ENCODE measurements at places on chromosomes 12 and 14.

DNA sequence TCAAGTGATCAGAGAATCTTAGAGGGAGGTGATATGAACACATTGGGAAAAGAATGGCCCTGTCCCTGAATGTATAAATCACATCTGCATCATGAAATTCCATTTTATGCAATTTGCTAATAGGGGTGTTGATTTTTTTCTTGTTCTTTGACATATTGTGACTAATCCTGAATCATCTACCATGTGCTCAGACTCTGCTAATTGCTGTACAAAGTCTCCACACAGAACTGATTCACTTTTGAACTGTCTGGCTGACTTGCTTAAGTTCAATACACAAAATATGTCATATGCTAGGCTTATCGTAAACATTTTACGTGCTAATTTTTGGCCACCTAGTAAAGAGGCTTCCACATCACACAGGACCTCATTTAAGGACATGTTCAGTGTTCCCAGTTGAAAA, 2.6 kb downstream of the TMEM132D start:
- DNase-seq = no peak

- DNase-seq = no peak
Observed at GRCh38 chr12:103540319-103540718, 44.6 kb upstream of the C12orf42 start.

- no peak for DNase-seq
Observed at GRCh38 chr14:73239393-73240241, 2.3 kb downstream of the PAPLN start.

GRCh38 chr12:110217996-110218674, 62.9 kb upstream of the ATP2A2 start:
- no peak for DNase-seq

DNA sequence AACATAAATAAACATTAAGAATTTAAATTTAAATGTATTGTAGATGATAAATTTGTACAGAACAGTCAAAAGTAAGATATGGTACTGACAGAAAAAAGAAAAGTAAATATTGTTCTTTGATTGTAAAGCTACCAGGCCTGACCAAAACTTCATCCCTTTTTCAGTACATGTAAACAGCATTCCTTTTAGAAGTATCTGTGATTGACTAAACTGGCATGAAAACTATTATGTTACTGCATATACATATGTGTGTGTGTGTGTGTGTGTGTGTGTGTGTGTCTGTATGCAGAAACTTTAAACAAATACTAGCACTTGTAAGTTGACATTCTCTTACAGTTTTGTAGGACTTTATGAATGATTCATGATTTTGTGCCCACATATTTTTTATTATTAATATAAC, 270.9 kb downstream of the C12orf50 start:
- no peak for DNase-seq

DNA sequence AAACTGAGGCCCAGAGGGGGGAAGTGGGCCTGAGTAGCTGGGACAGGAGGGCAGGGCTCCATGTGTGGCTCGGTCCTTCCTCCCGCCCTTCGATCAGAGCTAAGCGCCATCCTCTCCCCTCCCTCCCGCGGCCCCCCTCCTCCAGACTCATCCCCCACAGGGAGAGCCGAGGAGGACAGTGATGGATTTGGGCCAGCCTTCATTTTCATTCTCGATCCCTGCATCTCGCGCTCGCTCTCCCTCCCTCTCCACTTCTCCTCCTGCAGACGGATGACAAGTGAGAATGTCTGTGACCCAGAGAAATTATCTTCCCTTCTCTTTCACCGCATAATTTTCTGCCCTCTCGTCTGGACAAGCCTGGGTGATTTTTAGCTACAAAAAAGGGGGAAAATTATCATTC, 183.3 kb downstream of the RBM19 start:
- no peak for DNase-seq

GRCh38 chr12:95976416-95976832, 19.7 kb downstream of the HAL start:
- no peak for DNase-seq

GRCh38 chr12:74794522-74794921, 256.9 kb downstream of the ATXN7L3B start:
- DNase-seq = no peak

- no peak for DNase-seq
Observed at GRCh38 chr12:103387385-103387784, 108.4 kb downstream of the C12orf42 start.

DNA sequence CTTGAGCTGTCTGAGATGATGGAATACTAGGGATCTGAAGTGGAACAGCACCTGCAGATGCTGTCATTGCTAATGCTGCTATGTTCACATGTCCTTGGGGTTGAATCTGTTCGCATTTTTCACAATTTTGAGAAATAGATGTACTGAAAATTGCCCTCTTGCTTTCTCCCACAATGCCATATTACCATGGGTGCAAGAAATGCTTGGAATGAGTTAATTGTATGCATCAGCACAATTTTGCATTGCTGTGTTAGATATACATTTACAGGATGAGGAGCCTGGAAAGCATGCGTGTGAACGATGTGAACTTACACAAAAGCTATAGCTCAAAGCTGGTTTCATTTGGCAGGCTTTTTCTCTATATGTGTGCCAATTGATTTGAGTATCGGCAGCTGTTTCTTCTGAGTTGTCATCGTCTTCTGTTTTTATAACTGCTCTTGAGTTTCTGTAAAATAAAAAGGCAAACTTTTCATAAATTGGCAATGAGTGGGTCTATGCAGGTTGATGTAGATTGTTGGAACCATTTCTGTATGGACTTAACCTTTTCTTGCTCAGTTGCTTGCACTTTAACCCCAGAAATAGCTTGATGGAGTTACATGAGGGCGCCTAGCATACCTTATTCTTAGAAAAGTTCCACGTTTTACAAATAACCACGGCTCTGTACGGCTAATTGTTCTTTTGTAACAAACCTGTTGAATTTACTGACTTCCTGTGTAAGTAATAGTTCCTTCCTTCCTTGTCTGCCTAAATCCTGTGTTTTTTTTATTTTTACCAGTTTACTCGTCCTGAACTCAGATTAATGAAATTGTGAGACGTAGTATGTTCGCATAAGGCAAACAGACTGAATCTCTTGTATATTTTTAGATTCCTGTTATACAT, 105.9 kb downstream of the FGD4 start:
- DNase-seq = no peak
